ENCODE measurements at places on chromosomes 2 and 18.

DNA sequence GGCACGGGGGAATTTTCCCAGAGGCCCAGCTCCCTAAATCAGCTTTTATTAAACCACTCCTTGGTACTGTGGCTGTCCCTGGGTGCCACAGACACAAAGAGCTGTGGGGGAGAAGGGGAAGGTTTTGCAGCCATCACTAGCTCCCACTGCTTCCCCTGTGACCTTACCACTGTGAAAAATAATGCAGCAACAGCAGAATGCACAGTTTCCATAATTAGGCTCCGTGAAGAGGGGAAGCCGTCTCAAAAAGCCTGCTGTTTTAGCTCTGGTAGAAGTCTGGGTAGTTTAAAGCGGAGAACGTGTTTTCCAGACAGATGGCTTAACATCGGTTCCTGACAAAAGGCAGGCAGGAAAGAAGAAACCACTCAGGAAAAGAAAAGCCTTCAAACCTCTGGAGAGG is 27.5 kb upstream of the CAB39 start:
- no peak for DNase-seq

- no peak for DNase-seq
Measured at GRCh38 chr2:165839610-165840009, 45.6 kb upstream of the GALNT3 start.

GRCh38 chr2:95392730-95393455 is 9.6 kb upstream of the FAHD2A start:
- no peak for DNase-seq

DNA sequence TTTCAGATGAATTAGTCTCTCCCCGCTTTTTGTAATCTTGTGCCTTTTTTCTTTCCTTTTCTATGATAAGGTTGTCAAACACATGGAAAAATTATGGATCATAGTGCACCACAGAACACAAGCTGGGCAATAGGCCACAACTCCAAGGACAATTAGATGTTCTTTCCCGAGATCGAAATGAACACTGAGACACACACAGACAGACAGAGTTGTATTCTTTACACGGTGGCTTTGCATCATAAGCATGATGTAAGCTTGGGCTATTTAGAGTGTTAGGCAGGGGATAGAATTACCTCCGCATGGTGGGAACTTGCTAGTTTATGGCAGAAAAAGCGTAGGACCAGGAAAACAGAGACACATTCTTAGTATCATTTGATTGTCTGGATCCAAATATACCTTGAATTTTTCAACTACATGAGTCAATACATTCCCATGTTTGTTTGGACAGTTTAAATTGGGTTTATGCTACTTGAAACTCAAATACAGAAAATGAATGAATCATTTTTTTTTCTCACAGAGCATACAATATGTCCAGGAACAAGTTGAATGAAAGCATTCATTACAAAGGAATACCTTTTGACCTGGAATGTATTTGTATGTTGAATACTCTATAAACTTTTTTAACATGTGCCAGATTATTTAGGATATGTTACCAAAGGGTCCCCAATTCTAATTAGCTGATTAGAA is 1611.5 kb upstream of the TMEFF2 start:
- DNase-seq = no peak

GRCh38 chr18:79755496-79756142 is 42.1 kb upstream of the KCNG2 start:
- DNase-seq = no peak

- DNase-seq = no peak
Measured at GRCh38 chr2:217880891-217881290, 121.9 kb downstream of the TNS1 start.

DNA sequence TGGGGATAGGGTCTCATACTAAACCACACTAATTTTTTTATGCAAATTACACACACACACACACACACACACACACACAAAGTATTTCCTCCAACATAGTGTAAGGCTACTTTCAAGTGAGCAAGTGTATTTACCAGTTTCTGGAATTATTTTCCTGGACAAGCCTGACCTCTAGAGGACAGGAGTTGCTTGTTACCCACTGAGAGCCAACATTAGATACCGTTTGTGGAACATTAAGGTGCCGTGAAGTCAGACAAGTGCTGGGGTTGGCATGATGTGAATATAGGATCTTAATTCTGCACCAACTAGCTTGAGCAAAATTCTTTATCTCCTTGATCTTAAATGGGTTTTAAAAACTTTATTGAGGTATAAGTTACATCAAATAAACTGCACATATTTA is 39.3 kb upstream of the SERPINB2 start:
- DNase-seq = peak; percentile 4

DNA sequence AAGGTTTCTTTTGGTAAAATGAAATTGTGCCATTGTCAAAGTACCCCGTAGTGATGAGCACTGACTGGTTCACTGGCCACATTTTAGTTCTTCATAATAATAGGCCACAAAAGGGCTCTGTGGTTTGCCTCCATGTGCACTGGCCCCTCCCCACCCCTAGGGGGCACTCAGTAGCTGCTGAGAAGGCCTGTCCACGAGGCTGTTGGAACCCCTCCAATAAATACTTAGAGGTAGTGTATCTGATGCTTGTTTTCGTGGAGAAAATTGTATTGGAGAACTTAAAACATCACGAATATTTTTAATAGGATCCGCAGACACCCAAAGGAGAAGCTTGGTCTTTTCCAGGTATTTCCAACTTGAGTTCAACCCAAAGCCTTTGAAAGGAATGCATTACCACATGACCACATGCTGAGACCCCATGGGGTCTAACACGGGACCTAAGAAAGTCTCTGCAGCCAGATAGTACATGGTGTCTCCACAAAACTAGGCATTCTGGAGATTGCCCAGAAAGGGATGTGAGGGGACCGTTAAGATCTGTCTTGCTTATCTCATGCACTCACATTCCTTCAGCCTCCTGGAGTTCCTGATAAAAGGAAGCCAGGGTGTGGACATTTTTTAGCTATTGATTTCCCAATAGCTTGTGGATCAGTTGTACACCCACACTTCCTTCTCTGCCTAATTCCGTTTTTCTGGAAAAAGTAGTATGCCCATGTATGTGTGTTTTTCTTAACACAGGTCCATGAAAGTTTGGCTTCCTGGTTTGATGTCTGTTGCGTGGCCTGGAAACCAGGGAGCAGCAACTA is 28.5 kb upstream of the NOSTRIN start:
- DNase-seq = peak; percentile 66

- DNase-seq = peak; percentile 65
Measured at GRCh38 chr18:58143386-58143785, 99.4 kb downstream of the NEDD4L start.

DNA sequence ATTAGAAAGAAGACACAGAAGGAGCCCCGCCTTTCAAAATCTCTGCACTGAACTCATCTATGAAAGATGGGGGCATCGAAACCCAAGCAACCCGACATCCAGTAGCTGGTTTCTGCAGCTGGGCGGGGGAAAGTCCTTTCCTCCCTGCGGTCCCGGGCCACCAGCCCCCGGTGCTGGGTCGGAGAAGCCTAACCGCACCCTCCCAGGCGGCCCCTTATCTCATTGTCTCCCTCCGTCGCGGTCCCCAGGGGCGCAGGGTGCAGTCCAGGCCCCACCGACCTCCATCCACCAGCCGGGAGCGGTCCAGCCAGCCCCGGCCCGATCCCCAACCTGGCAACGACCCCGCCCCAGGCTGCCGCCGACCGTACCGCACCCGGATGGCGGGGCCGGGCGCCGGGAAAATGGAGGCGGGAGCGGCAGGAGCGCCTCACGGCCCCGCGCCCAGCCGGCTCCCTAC is 452 bp downstream of the RAPH1 start:
- DNase-seq = no peak

DNA sequence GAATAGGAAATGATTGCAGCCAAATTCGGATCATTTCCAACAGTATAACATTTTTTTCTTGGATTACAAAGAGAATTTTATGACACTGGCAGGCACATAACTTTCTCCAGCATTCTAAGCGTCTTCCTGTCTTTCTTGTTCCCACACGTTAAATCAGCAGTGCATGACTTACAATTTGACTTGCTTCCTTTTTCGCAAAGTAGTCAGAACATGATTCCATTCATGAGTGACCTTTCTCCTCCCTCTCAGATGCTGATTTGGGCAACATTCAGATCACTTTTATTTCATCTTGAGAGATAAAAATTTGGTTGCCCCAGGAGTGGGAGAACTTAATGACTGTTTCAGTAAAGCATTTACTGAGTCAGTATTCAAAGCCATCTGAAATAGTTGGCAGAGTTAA is 858.7 kb upstream of the ACVR2A start:
- no peak for DNase-seq

Data from BE2C (cell line).